ENCODE measurements at places on chromosomes 7 and 10.

DNA sequence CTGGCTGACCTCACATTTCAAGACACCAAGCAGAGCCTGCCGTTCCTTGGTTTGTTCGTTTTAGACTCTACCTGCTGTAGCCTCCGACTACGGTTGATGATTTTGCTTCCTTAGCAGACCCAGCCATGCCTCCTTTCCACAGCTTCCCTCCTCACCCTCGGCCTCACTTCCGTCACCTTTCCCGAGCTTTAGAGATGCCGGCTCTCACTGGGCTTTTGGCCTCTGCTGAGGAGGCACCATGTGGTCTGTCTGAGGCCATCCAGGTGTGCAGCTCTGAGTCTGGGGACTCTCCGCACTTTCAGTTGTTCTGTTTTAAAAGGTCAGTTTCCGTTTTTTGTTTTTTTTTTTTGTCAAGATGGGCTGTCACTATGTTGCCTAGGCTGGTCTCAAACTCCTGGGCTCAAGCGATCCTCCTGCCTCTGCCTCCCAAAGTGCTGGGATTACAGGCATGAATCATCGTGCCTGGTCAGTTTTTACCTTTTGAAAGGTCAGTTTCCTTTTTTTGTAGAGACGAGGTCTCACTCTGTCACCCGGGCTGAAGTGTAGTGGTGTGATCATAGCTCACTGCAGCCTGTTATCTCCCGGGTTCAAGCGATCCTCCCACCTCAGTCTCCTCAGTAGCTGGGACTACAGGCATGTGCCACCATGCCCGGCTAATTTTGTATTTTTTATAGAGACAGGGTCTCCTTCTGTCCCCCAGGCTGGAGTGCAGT, 11.7 kb downstream of the ORAI2 start:
- DNase-seq: no peak

GRCh38 chr10:43230101-43230908, 36.6 kb downstream of the RASGEF1A start:
- peak; percentile 27 for DNase-seq

DNA sequence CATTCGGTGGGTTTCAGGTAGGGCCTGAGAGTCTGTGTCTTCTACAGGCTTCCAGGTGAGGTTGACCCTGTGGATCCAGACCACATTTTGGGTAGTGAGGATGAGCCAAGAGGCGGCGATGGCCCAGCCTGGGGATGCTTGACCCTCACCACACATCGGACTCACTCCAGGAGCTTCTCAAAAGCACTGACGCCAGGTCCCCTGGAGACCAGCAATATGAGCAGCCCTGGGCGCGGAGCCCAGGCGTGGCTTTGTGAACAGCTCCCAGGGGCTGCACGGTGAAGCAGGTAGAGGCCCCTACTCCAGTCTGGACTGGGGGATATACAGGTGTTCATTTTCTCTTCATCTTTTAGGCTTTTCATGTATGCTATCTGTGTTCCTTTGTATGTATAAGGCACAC, 139.7 kb upstream of the PCBD1 start:
- peak; percentile 65 for DNase-seq

- no peak for DNase-seq
Measured at GRCh38 chr7:120464104-120464503, 191.1 kb downstream of the KCND2 start.

DNA sequence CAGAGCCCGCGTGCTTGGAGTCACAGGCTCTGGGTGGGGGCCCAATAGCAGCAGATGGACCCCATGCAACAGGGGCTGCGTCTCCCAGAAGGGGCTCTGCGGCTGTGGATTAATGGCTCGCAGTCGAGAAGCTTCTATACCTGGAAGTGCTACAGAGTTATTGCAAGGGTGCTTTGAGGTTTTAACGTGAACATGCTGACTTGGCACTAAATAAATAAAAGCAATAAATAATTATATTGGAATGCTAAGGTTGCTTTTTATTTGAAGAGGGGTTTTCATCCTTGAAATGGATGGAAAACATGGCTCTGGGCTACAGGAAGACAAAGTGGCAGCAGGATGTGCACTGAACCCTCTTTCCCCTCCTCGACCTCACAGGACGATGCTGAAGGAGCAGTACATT, 122.4 kb downstream of the PAXIP1 start:
- no peak for DNase-seq

DNA sequence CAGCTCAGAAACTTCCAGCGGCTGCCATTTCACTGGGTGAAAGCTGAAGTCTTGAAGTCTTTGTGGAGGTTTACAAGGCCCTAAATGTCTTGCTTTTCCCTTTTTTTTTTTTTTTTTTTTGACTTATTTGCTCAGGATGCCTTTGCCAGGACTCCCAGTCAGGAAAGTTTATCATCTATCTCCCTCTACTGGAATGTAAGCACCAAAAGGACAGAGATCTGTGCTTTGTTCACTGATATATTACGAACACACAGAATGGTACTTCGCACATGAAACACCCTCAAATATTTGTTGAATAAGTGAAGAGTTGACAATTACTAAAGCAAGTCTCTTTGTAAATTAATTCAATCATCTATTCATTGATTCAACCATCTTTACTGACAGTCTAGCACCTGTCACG, 23.2 kb downstream of the ABCB4 start:
- DNase-seq: no peak

DNA sequence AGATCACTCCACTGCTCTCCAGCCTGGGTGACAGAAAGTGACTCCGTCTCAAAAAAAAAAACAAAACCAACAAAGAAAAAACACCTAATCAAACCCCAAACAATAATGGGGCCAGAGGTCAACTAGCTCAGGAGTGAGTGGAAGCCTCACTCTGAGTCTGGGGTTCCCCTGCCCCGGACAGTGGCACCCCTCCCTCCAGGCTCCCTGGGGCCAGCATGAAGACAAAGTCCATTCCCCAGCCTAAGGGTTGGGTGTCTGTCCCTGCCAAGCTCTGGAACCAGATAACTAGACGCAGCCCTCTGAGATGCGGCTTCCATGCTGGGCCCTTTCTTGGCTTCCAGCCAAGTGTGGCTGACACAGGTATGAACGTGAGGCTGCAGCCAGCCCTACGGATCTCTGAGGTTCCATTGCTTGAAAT, 1.7 kb upstream of the FUOM start:
- DNase-seq: no peak

DNA sequence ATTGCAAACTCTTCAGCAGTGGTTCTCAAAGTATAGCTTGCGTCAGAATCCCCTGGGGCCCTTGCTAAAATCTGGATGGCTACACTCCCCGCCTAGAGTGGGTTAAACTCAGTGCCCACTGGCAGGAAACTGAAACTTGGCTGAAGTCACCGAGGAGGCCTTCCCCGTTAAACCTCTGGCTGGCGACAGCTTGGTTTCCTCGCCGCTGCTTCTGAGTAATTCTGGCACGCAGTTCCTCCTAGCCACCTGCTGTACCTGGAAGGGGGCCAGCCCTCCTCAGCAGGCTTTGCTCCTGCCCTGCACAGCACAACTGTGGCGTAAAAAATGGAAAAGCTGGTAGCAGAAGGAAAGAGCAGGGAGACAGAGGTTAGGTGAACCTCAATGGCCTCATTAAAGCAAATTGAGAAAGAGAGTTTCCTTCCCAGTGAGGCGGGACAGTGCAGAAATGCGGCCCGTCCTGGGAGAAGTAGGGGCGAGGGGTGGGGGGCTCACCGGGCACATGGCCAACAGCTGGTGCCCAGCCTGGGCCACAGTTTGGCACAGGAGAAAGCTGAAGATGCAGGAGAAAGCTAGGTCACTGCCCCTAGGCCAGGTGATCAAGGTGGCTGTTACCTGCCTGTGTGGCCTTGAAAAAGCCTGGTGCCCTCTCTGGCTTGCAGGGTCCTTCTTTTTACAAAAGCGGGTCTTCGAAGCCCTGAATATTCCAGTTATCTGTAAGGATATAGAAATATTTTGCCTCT, 46.6 kb downstream of the ALOX5 start:
- DNase-seq: peak; percentile 52

GRCh38 chr10:24278176-24278889, 69.4 kb downstream of the KIAA1217 start:
- DNase-seq: no peak

DNA sequence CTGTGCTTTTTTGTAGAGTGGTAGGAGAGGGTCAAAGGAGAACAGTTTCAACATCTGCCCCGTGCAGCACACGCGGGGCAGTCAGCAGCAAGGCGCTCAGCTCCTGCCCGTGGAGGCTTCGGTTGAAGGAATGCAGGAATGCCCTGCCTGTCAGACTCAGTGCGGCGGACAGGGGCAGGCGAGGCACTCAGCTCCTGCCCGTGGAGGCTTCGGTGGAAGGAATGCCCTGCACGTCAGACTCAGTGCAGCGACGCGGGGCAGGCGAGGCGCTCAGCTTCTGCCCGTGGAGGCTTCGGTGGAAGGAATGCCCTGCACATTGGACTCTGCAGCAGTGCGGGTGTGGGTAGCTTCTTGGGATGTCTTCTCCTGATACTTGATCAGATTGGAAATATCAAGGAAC, 37.0 kb downstream of the PPP2R2D start:
- DNase-seq: no peak

DNA sequence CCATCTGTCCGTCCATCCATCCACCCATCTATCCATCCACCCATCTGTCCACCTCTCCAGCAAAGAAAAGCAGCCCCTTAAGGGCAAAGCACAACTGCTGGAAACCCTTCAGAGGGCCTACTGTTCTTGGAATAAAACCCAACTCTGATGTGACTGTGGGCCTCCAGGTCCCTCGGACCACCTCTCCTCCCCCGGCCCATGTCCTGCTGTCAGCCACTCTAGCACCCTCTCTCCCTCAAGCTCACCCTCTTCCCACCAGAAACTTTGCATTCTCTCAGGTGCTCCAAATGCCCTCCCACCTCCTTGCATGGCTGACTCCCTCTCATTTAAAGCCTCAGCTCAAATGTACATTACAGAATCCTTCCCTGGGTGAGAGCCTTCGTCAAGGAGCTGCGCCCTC, 110.3 kb downstream of the ARHGAP22 start:
- no peak for DNase-seq

DNA sequence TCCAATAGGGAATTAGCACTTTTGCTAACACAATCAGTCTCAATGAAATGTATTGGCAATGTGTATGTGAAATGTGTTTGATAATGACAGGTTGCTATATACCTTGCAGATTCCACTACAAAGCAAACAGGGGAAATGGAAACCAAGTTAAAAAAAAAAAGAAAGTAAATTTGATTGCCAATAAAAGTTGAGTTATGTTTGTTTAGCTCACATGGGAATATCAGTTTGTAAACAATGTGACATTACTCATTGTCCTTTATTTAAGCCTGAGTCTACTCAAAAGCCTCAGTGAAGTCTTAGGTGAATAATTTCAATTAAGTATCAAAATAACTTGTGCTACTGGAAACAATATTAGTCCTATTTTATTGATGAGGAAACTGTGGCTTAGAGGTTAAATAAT, 285.2 kb downstream of the CACNA2D1 start:
- DNase-seq: no peak

GRCh38 chr7:94301024-94301586, 93.6 kb upstream of the COL1A2 start:
- no peak for DNase-seq

DNA sequence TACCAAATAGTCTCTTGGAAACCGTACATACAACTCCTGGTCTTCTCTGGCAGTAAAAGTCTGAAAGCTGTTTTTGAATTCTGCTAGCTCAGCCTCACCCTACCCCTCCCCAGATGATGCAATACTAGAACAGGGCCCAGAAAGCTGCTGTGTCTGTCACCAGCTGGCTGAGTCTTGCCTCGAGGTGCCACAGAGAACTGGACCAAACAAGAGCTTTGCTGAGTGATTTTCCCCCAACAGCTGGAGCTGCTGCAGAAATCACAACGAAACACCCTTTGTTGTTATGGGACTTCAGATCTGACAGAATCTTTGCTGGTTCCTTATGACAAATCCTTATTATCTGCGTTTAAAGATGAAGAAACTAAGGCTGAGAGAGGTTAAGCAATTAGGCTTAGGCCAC, 134.1 kb downstream of the SPAG6 start:
- DNase-seq: peak; percentile 73

- DNase-seq: no peak
Measured at GRCh38 chr7:156019776-156020565, 207.7 kb upstream of the SHH start.

- DNase-seq: no peak
Measured at GRCh38 chr10:101687071-101687658, 7.8 kb downstream of the FBXW4 start.

GRCh38 chr7:113321201-113321600, 202.8 kb upstream of the SMIM30 start:
- no peak for DNase-seq

- DNase-seq: no peak
Measured at GRCh38 chr7:111958431-111958830, 247.8 kb downstream of the DOCK4 start.

DNA sequence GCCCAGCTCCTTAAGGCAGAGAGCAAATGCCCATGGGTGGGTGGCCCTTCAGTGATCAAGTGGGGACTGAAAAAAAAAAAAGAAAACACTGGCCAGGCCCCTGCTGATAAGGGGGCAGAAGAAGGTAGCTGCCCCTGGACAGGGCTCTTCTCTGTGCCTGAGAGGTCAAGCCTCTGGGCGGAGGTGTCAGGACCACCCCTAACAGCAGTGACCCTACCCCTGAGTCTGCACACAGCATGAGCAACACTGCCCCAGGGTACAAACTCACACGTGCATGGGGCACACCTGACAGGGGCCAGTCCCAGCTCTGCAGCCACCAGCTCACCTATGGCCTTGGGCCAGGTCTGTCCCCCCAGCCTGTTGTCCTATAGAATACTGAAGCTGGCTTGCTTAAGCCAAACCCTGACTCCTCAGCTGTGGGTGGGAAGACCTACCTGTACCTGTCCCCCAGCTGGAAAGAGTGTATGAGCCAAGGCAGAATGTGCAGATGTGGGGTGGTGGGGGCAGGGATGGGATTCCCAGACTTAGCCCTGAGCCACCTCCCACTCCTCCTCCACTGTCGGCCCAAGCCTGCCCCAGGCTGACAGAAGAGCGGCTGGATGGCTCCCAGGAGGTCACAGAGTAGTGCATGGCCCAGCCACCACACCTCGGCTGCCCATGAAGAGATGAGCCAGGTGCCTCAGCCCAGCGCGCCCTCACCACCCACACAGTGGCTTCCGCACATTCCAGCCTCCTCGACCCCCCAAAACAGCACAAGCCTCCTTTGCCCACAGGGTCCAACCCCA, 23.7 kb downstream of the KCNH2 start:
- DNase-seq: no peak

- no peak for DNase-seq
Measured at GRCh38 chr7:23120106-23120505, 14.5 kb downstream of the KLHL7 start.

GRCh38 chr7:75628055-75628454, 110.7 kb downstream of the HIP1 start:
- DNase-seq: no peak

DNA sequence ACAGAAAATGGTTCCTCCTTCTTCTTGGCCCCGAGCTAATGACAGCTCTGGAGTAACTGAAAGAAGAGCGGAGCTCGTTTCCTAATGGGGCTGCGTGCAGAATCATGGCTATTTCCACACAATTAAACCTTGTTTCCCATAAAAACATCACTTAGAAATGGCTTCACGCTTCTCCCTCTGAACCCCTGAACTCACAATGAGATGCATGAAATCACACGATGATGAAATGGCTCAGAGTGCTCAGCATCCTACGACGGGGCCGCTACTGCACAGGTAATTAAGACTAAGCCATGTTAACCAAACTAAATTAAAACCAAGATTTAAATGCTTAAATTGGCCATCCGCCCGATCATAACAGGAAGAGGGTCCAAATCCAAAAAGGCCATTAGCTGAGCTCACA, 80.0 kb upstream of the DNAAF5 start:
- no peak for DNase-seq

- no peak for DNase-seq
Measured at GRCh38 chr10:17387861-17388503, 66.4 kb downstream of the ST8SIA6 start.

GRCh38 chr10:639751-640672, 49.5 kb downstream of the DIP2C start:
- DNase-seq: no peak

GRCh38 chr7:90256778-90257177, 11.8 kb downstream of the CFAP69 start:
- no peak for DNase-seq
